Memory B cell (primary cell): ENCODE measurements at places on chromosomes 4 and X.

GRCh38 chr4:184477201-184477999 lies 3.0 kb upstream of the IRF2 start:
- DNase-seq: no peak
- H3K36me3 ChIP-seq: peaks cover 8% of the 10 kb centered on the region
- H3K4me1 ChIP-seq: peaks cover 37% of the 10 kb centered on the region

- no peaks in the 10 kb centered on the region for H3K4me1 ChIP-seq
- no peaks in the 10 kb centered on the region for H3K36me3 ChIP-seq
- no peak for DNase-seq
- H3K27ac ChIP-seq: no peak overlapping the region
- no peak overlapping the region for H3K4me3 ChIP-seq
- no peaks in the 10 kb centered on the region for H3K27me3 ChIP-seq
Observed at GRCh38 chrX:40418146-40418812, 162.5 kb upstream of the ATP6AP2 start.

GRCh38 chrX:71466979-71467523 lies 65.9 kb upstream of the OGT start:
- no peak overlapping the region for H3K4me3 ChIP-seq
- DNase-seq: no peak
- H3K4me1 ChIP-seq: peaks cover 2% of the 10 kb centered on the region

GRCh38 chr4:89992744-89993143 lies 98.1 kb downstream of the MMRN1 start:
- no peak for DNase-seq
- H3K27me3 ChIP-seq: peaks cover 9% of the 10 kb centered on the region
- no peak overlapping the region for H3K27ac ChIP-seq
- H3K36me3 ChIP-seq: no peaks in the 10 kb centered on the region

GRCh38 chrX:70096052-70096451 lies 33.8 kb downstream of the OTUD6A start:
- no peaks in the 10 kb centered on the region for H3K4me1 ChIP-seq
- H3K36me3 ChIP-seq: no peaks in the 10 kb centered on the region
- no peak overlapping the region for H3K27ac ChIP-seq
- no peak overlapping the region for H3K4me3 ChIP-seq

- no peak overlapping the region for H3K27ac ChIP-seq
- peaks cover 2% of the 10 kb centered on the region for H3K27me3 ChIP-seq
- H3K4me1 ChIP-seq: no peaks in the 10 kb centered on the region
- no peak overlapping the region for H3K4me3 ChIP-seq
- no peaks in the 10 kb centered on the region for H3K36me3 ChIP-seq
Observed at GRCh38 chrX:43627669-43628068, 28.4 kb upstream of the MAOA start.

DNA sequence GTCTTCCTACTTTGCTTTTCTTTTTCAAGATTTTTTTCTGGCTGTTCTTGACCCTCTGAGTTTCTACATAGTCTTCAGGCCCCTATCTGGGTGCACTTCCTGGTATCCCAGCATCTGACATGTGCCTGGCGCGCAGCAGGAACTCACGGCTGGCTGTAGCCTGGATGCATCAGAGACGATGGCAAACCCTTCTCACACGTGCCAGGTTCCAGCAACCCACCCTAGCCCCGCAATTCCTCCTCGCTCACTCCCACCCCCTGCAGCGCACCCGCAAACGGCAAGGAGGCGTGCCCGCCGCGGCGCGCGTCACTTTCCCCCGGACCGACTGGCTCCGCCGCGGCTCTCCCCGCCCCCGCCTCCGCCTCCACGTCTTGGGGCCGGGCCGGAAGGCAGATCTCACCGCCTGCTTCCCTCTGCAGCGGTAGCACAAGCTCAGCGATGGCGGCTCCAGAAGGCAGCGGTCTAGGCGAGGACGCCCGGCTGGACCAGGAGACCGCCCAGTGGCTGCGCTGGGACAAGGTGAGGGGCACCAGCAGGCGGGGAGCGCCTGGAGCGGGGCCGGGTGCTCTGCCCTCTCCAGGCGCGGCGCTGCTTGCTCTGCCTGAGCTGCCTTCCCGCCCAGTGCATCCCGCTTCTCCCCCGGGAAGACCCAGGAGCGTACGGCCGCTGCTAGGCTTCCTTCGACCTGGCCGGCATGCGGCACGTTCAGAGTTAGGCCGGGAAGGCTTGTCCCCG lies at the start of gene PGM2:
Gene PGM2 (plus strand): TSS at position 392 of the 735 bp plus-strand sequence. CDS start 47 bp downstream, at position 439.
- peak within 1 kb of the TSS; percentile 94 for H3K27ac ChIP-seq
- H3K36me3 ChIP-seq: peaks cover 10% of the 10 kb centered on the region
- peak; percentile 83 for DNase-seq
- no peaks in the 10 kb centered on the region for H3K27me3 ChIP-seq
- H3K4me3 ChIP-seq: peak within 1 kb of the TSS; percentile 90

DNA sequence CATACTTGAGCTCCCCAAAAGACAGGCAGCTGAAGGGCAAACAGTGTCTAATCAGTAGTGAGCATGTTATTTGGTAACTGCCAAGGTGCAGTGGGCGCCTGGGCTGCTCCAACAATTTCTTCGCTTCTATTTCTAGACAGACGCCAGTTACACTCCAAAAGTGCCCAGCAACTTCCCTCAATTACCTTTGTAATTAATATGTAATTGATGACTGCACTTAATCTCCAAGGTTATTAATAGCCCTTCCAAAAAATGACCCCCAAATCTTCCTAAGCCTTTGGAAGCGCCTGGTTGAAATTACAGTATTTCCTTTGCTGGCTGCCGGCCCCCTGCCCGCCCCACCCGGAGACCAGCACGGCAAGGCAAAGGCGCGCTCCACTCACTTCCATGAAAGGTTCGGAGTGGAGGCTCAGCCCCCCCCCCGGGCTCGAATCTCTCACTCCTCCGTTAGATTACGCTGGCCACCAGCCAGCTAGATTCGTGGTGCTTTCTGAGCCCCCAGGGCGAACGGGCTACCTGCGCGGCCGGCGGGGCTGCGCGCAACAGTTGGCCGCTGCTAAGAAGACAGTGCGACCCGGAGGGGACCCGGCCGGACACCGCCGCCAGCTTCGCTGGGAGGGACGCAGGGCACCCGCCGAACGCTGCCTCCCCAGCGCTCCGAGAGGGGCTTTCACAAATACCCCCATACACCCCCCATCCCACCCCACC lies 1.9 kb downstream of the GPC4 start:
- H3K4me1 ChIP-seq: no peaks in the 10 kb centered on the region
- H3K36me3 ChIP-seq: no peaks in the 10 kb centered on the region
- H3K4me3 ChIP-seq: no peak overlapping the region
- DNase-seq: no peak

DNA sequence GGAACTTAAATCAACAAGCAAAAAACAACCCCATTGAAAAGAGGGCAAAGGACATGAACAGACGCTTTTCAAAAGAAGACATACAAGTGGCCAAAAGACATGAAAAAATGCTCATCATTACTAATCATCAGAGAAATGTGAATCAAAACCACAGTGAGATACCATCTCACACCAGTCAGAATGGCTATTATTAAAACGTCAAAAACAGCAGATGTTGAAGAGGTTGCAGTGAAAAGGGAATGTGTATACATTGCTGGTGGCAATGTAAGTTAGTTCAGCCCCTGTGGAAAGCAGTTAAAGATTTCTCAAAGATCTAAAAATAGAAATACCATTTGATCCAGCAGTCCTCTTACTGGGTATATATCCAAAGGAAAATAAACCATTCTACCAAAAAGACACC lies 22.6 kb downstream of the RTL9 start:
- no peak overlapping the region for H3K4me3 ChIP-seq
- H3K4me1 ChIP-seq: no peaks in the 10 kb centered on the region
- peaks cover 2% of the 10 kb centered on the region for H3K27me3 ChIP-seq

GRCh38 chr4:61212788-61213187 lies 12.7 kb downstream of the ADGRL3 start:
- H3K27me3 ChIP-seq: no peaks in the 10 kb centered on the region
- no peaks in the 10 kb centered on the region for H3K36me3 ChIP-seq
- no peaks in the 10 kb centered on the region for H3K4me1 ChIP-seq
- H3K4me3 ChIP-seq: no peak overlapping the region
